ENCODE measurements at places on chromosomes 1 and 21. TPM values are rescaled to one million over a fixed set of nuclear protein-coding genes. Genes with fewer than 3 reads are reported as not detected.

The UBXN10 gene
- polyA plus RNA-seq, result not detected

The ASH1L gene
- polyA plus RNA-seq, result 13.7 TPM

The LCE2A gene
- not detected for polyA plus RNA-seq

The TPRG1L gene
- 25.9 TPM for polyA plus RNA-seq

The TEX38 gene
- polyA plus RNA-seq, result 0.24 TPM

The RIPK4 gene
- 7.0 TPM for polyA plus RNA-seq

The LRRC53 gene
- not detected for polyA plus RNA-seq

The RC3H1 gene
- polyA plus RNA-seq, result 3.3 TPM

The VWA5B1 gene
- polyA plus RNA-seq, result not detected

The PPP2R5A gene
- 6.1 TPM for polyA plus RNA-seq

The ZBTB18 gene
- polyA plus RNA-seq, result 19.3 TPM

The CASQ2 gene
- not detected for polyA plus RNA-seq

The COX20 gene
- 24.8 TPM for polyA plus RNA-seq

The SFN gene
- polyA plus RNA-seq, result 0.23 TPM

The ASTN1 gene
- 0.29 TPM for polyA plus RNA-seq

The GADD45A gene
- 164 TPM for polyA plus RNA-seq

The SEC16B gene
- polyA plus RNA-seq, result 0.32 TPM

The C1orf53 gene
- polyA plus RNA-seq, result 22.9 TPM

The IL19 gene
- polyA plus RNA-seq, result not detected

The PPM1J gene
- 6.7 TPM for polyA plus RNA-seq

The GBP3 gene
- 13.7 TPM for polyA plus RNA-seq

The CELA3A gene
- polyA plus RNA-seq, result not detected

The PYHIN1 gene
- polyA plus RNA-seq, result not detected

The MSH4 gene
- polyA plus RNA-seq, result not detected

The RAB25 gene
- not detected for polyA plus RNA-seq

The IGSF9 gene
- 0.86 TPM for polyA plus RNA-seq

The CD52 gene
- not detected for polyA plus RNA-seq

The PEAR1 gene
- 1.7 TPM for polyA plus RNA-seq

The PARS2 gene
- 3.2 TPM for polyA plus RNA-seq

The HCRTR1 gene
- not detected for polyA plus RNA-seq

The RCAN3 gene
- polyA plus RNA-seq, result 4.8 TPM

The KCNE1 gene
- 0.16 TPM for polyA plus RNA-seq

The GPR37L1 gene
- not detected for polyA plus RNA-seq

The MIXL1 gene
- not detected for polyA plus RNA-seq

The HSPA6 gene
- 0.07 TPM for polyA plus RNA-seq

The DRAXIN gene
- polyA plus RNA-seq, result 0.57 TPM

The CRNN gene
- polyA plus RNA-seq, result not detected

The PGM1 gene
- 19.3 TPM for polyA plus RNA-seq
